ENCODE measurements at places on chromosomes 11 and 22. TPM values are rescaled to one million over a fixed set of nuclear protein-coding genes. Genes with fewer than 3 reads are reported as not detected.

Gene UBE2L6
- 9.8 TPM for total RNA-seq

- H3K4me1 ChIP-seq: peaks cover 4% of the 10 kb centered on the region
- DNase-seq: no peak
- H3K36me3 ChIP-seq: peaks cover 9% of the 10 kb centered on the region
- no peak overlapping the region for H3K4me3 ChIP-seq
- H3K27ac ChIP-seq: no peak overlapping the region
Measured at GRCh38 chr22:49436056-49436455, 391.6 kb downstream of the BRD1 start.

DNA sequence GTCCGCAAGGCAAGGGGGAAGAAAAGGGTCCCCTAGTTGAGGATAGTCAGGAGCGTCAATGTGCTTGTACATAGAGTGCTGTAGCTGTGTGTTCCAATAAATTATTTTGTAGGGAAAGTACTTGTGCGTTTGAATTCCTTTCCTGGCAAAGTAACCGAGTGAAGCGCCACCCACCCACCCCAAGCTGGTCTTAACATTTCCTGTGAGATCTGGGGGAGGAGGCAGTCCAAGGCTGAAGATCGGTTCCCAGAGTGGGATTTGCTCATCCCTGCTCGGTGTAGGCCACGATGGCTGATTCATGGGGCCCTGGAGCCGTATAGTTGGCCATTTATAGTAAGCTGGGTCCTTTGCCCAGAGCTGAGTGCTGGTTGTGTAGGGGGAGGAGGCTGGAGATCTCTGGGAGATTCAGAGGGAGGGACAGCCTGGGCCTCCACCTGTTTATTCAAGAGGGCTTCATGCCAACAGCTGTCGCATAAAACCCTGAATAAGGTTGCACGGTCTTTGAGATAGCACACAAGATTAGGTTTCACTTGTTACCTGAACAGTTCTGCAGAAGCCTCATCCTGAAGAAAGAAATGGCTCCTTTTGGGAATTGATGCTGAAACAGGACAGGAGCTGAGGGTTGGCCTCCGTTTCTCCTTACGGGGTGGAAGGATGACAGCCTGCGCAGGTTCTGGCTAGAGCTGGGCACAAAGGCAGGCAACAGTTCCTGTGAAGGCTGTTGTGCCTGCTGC, 2.4 kb downstream of the ATF4 start:
- H3K27me3 ChIP-seq: no peaks in the 10 kb centered on the region
- peak overlapping the region; percentile 99 for H3K4me3 ChIP-seq
- no peak for DNase-seq
- peak overlapping the region; percentile 43 for H3K27ac ChIP-seq
- peaks cover 48% of the 10 kb centered on the region for H3K36me3 ChIP-seq

Gene APOBEC3H
- total RNA-seq: not detected

Gene IGSF9B
- total RNA-seq: 0.04 TPM

Gene TNNT3
- total RNA-seq: not detected

DNA sequence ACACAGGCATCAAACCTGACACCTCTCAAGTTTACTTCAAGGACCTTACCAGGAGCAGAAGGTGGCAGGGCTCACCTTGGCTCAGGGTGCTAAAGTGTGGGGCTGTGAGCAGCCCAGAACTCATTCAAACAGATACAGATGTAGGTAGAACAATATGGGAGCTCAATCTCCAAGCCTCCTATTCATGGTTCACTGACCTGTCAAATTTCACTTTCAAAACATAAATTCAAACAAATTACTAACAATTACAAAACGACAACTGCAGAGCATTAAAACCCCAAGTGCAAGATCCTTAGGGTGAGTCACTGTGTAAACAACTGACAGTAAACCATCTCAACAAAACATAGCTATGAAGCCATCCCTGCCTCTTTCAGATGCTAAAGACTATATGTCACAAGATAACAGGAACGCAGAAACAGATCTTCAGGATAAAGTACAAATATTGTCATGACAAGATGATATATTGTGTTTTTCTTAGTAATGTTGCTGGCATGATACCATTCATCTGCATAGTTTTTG, 303.5 kb upstream of the ANO3 start:
- H3K4me1 ChIP-seq: no peaks in the 10 kb centered on the region
- no peaks in the 10 kb centered on the region for H3K36me3 ChIP-seq
- H3K4me3 ChIP-seq: no peak overlapping the region
- H3K27me3 ChIP-seq: no peaks in the 10 kb centered on the region
- no peak overlapping the region for H3K27ac ChIP-seq
- DNase-seq: no peak

DNA sequence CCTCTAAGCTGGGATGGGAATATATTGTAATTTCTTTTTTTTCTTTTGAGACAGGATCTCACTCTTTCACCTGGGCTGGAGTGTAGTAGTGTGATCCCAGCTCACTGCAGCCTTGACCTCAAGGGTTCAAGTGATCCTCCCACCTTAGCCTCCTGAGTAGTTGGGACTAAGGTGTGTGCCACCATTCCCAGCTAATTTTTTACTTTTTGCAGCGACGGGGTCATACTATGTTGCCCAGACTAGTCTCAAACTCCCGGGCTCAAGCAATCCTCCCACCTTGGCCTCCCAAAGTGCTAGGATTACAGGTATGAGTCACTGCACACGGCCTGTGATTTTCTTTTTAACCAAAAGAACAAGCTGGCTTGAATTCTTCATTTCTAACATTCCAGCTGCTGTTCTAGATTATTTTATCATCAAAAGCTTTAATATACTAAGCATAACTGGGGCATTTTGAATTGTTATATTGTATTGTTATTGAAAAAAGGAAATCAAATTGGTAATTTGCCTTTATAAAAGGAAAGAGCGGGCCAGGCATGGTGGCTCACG, 26.8 kb upstream of the PPP2R1B start:
- H3K4me3 ChIP-seq: no peak overlapping the region
- no peaks in the 10 kb centered on the region for H3K4me1 ChIP-seq
- no peak for DNase-seq
- peaks cover 4% of the 10 kb centered on the region for H3K36me3 ChIP-seq

Gene MS4A4E
- total RNA-seq: 0.33 TPM

GRCh38 chr11:96145163-96145585, 197.8 kb downstream of the MAML2 start:
- no peak for DNase-seq
- H3K4me1 ChIP-seq: peaks cover 19% of the 10 kb centered on the region
- no peak overlapping the region for H3K27ac ChIP-seq
- no peak overlapping the region for H3K4me3 ChIP-seq
- no peaks in the 10 kb centered on the region for H3K27me3 ChIP-seq

DNA sequence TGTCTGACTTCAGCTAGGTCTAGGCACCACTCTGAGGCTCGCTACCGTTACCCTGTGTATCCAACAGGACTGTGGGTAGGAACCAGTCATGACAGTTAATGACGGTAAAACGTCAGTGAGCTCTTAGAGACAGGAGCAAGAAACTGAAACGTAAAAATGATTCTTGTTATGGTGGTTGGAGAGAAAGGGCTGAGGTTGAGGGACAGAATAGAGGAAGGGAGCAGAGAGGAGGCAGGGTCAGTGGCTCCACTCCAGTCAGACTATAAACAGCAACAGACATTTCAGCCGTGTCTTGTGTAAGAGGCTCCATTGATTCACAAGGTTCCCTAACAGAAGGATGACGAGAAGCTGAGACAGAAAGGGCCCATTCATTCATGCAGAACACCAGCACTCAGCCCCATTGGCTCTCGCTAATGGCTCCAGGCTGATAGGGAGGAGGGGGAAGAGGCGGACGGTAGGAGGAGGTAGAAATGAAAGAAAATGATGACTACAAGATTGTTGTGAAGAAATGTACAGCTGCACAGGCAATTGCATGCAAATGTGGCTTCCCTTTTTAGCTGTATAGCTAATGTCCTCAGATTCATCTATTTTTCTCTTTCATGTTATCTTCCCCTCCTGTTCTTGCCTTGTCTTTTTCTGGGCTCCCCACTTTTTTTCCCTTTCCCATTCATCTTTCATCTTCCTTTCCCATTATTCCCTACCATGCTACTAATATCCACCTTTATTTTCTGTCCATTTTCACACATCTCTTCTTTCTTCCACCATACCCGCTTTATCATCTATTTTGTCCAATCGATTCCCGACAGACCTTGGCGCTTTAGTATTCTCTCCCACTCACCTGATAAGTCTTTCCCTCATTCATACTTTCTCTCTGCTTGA, 34.3 kb downstream of the ETS1 start:
- H3K27me3 ChIP-seq: peaks cover 8% of the 10 kb centered on the region
- H3K27ac ChIP-seq: no peak overlapping the region
- H3K4me3 ChIP-seq: no peak overlapping the region

DNA sequence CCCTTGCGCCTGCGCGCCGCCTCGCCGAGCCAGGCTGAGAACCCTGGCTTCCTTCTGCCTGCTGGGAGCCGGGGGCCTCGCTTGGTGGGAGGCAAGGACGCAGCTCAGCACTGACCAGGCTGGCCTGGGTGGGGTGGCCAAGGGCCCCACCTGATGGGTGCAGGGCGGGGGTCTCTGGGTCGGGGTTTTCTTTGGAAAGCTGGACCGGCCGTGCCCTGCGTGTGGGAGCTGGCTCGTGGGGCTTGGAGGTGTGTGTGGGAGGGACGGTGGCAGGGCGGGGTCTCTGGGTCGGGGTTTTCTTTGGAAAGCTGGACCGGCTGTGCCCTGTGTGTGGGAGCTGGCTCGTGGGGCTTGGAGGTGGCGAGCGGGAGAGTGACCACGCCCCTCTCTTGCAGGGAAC, 6.2 kb downstream of the GRAMD4 start:
- H3K36me3 ChIP-seq: peaks cover 14% of the 10 kb centered on the region
- DNase-seq: peak; percentile 22
- no peaks in the 10 kb centered on the region for H3K27me3 ChIP-seq
- no peak overlapping the region for H3K4me3 ChIP-seq
- H3K27ac ChIP-seq: no peak overlapping the region

GRCh38 chr22:25111579-25112517, 87.8 kb upstream of the CRYBB3 start:
- H3K36me3 ChIP-seq: no peaks in the 10 kb centered on the region
- H3K4me1 ChIP-seq: peaks cover 6% of the 10 kb centered on the region
- peak overlapping the region; percentile 23 for H3K4me3 ChIP-seq
- H3K27ac ChIP-seq: no peak overlapping the region

DNA sequence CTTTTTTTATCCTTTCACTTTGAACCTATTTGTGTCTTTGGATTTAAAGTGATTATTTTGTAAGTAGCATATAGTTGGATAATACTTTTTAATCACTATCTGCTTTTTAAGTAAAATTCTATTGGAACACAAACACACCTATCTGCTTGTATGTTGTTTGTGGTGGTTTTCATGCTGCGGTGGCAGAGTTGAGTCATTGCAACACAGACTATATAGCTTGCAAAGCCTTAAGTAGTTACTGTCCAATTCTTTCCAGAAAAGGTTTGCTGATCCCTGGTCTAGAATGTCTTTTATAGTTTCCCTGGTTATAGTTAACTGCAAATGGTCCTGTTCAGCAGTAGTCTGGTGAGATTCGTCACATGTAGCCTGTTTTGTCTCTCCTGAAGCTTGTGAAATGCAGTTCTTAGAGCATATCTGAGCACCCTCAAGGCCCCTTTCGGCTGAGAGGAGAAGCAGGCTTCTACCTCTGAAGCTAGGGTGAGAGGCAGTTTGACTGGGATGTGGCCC, 21.5 kb downstream of the SHANK3 start:
- H3K4me1 ChIP-seq: peaks cover 8% of the 10 kb centered on the region
- no peaks in the 10 kb centered on the region for H3K36me3 ChIP-seq
- no peak overlapping the region for H3K27ac ChIP-seq
- peaks cover 19% of the 10 kb centered on the region for H3K27me3 ChIP-seq

- H3K4me1 ChIP-seq: no peaks in the 10 kb centered on the region
- no peak for DNase-seq
- H3K36me3 ChIP-seq: no peaks in the 10 kb centered on the region
Measured at GRCh38 chr11:60145677-60146076, 37.2 kb downstream of the MS4A6A start.

- H3K4me1 ChIP-seq: peaks cover 38% of the 10 kb centered on the region
- no peak for DNase-seq
- H3K36me3 ChIP-seq: no peaks in the 10 kb centered on the region
- H3K27me3 ChIP-seq: peaks cover 30% of the 10 kb centered on the region
- no peak overlapping the region for H3K4me3 ChIP-seq
Measured at GRCh38 chr11:64711138-64711955, 11.7 kb downstream of the NRXN2 start.

GRCh38 chr11:36313750-36314433, 17.8 kb downstream of the PRR5L start:
- no peak overlapping the region for H3K27ac ChIP-seq
- no peak overlapping the region for H3K4me3 ChIP-seq
- peaks cover 9% of the 10 kb centered on the region for H3K27me3 ChIP-seq
- no peak for DNase-seq

Gene NEFH
- total RNA-seq: 14.5 TPM

- H3K27me3 ChIP-seq: no peaks in the 10 kb centered on the region
- no peak overlapping the region for H3K4me3 ChIP-seq
- H3K4me1 ChIP-seq: peaks cover 22% of the 10 kb centered on the region
- H3K36me3 ChIP-seq: no peaks in the 10 kb centered on the region
- peak; percentile 26 for DNase-seq
Measured at GRCh38 chr11:44613153-44613552, 47.7 kb downstream of the CD82 start.

Gene TMEM86A
- total RNA-seq: 0.74 TPM

GRCh38 chr11:71895961-71896360, 17.7 kb downstream of the DEFB131B start:
- H3K4me1 ChIP-seq: no peaks in the 10 kb centered on the region
- no peak overlapping the region for H3K27ac ChIP-seq
- no peak for DNase-seq
- H3K36me3 ChIP-seq: no peaks in the 10 kb centered on the region
- no peaks in the 10 kb centered on the region for H3K27me3 ChIP-seq
- H3K4me3 ChIP-seq: no peak overlapping the region

DNA sequence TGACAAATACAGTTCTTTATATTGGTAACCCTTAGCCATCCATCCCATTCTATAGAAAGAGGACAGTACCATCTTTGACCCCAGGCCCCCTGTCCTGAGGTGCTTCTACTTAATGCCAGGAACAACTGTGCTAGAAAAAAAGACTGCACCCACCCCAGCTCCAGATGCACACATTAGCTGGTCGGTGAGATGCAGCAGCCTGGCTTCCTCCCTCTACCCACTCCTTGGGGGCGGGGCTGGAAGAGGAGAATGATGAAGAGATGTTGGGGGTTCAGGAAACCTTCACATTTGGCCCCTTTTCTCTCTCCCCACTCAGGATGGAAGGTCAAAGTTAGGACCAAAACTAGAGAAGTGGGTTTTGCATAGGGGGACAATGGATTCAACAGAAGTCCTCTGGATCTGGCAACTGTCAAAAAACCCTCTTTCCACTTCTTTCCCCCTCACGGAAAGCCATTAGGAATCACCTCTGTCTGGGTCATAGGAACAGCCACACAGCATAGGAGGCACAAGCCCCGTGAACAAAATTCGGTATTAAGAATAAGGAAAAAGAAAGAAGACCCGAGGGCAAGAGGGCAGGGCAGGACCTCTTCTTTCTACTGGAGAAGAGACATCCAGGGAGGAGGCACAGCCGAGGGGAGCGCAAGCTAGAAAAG, 755 bp downstream of the NRIP3 start:
- peak overlapping the region; percentile 63 for H3K27ac ChIP-seq
- H3K27me3 ChIP-seq: no peaks in the 10 kb centered on the region
- no peaks in the 10 kb centered on the region for H3K36me3 ChIP-seq

All from K562 (cell line).